Activated CD4-positive, alpha-beta T cell treated with anti-CD3 and anti-CD28 coated beads for 48 hours (primary cell): ENCODE measurements at places on chromosomes 16 and 17.

DNA sequence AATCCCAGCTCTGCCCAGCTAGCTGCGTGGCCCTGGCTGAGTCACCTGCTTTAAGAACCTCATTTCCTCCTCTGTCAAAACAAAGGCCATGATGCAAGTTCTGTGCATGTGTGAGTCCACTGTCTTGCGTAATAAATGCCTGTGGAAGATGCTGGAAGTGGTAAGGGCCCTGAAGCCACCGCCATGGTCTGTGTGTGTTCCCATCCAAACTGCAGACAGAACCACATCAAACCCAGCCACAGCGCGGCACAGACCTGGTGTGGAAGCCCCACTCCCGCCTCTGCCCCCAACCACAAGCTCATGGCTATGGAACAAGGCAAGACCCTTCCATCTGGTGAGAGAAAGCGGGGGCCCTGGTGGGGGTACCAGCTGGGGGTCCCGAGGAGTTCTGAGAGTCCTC is 26.0 kb downstream of the NECAB2 start:
- no peak for DNase-seq

DNA sequence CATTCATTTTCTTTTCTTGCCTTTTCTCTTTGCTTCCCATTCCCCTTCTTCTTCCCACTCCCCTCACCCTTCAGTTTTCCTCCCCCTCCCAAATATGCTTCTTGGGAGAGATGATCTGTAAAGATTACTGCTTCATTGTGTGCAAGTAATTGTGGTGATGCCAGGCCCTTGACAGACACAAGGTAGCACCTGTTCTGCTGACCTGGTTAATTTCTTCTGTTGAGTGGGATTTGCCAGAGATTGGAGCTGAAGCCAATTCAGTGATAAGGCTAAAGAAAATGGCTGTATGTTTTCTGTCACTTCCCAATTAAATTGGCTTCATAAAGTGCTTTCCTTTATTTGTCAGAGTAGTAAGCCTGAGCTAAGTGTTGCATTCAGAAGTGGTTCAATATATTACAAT is 44.5 kb downstream of the AATF start:
- no peak for DNase-seq

GRCh38 chr17:69228018-69228417 is 606 bp downstream of the ABCA10 start:
- no peak for DNase-seq

- DNase-seq = peak; percentile 47
Observed at GRCh38 chr16:85800321-85800669, 800 bp downstream of the COX4I1 start.

DNA sequence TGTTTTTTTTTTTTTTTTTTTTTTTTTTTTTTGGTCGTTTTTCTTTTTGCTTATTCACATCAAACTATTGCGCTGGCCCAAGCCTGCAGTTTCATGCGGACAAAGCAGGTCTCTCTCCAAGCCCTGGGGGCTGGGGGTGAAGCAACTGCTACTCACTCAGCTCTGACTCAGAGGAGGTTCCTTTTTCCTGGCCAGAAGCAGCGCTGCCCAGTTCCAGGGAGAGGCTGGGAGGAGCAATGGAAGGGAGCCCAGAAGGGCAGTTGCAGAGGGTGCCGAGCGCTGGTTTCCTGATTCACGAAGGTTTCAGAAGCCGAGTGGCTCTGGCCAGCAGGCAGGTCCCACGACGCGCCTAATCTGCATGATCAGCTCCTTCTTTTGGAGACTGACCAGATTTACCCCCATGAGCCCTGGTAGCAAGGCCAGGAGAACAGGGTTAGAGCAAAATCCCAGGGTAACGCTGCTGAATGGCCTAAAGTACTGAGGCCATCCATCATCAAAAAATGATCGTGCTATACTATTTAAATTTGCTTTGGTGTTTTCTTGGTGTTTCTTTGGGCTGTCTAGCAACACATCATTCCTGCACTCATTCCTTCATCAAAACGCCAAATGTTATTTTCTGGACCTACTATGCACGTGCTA is 144.7 kb upstream of the SOX9 start:
- no peak for DNase-seq

DNA sequence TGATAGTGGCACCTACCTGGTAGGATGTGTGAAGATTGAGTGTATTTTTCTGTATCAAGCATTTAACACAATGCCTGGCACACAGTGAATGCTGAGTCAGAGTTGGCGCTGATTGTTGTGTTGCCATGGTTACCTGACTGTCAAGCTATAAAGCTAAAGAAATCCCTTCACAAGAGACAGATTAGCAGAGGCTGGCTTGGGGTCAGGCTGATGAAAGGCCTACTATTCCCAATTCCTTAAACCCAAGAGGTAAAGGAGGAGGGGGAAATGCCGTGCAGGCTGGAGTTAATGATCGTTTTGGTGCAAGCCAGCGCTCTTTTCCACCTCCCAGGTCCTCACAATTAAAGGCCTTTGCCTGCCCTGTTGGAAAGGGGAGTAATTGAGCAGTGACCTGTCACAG is 5.9 kb downstream of the CLEC19A start:
- peak; percentile 35 for DNase-seq

- no peak for DNase-seq
Observed at GRCh38 chr17:34434052-34434451, 71.0 kb upstream of the CCL1 start.

GRCh38 chr17:67700725-67701119 is 17.0 kb upstream of the NOL11 start:
- DNase-seq = no peak

DNA sequence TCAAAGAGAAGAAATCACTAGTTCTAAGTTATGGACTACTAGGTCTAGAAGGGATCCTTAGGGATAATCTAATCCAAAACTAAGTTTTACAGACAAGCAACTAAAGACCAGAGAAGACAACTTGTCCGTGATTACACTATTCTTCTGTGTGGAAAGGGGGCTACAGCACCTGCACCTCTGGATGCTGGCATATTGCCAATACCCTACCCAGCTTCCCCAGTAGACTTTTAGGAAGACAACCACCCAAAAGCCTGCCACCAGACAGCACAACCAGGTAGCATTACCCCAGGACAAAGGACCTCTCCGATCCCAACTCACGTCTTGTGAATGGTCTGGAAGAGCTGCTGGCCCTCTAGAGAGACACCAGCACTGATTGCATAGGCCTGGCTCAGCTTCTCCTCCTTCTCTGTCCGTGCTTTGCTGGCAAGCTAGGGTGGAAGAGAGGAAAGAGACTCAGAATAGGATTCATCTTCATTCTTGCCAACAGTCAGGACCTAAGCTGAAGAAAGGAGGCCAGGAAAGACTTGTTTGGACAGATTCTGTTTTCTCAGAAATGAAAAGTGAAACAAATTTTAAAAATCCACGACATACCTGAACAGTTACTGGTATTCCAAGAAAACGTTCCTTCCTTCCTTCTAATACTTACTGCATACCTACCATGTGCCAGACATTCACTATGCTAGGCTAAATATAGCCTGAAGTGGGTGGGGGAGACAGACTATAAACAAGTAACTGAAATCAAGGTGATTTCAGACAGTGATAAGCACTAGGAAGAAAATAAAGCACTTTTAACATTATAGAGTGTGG is 25.3 kb upstream of the TMEM101 start:
- DNase-seq = no peak

DNA sequence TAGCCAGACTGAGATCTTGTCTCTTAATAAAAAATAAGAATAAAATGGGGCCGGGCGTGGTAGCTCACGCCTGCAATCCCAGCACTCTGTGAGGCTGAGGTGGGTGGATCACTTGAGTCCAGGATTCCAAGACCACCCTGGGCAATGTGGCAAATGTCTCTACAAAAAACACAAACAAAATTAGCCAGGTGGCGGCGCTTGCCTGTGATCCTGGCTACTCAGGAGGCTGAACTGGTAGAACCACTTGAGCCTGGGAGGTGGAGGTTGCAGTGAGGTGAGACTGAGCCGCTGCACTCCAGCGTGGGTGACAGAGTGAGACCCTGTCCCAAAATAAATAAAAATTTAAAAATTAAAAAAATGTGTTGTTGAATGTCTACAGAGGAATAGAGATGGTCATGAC is 2.9 kb upstream of the DEF8 start:
- no peak for DNase-seq

DNA sequence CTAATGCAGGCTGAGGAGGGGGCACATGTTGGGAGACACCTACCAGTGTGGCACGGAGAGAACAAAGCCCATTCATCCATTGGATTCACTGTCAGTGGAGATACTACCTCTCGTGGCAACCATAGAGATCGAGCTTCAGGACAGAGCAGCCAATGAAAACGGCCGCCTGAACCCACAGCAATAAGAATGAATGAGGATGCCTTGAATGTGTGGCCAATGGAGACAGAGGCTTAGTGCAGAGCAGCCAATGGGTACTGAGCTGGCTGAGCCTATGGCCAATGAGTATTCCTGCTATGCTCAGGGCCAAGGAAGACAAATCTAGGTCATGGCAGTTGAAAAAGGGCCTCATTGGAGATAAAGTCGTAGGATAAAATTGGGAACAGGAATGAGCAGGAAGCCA is 10.9 kb downstream of the ARHGEF15 start:
- no peak for DNase-seq

- peak; percentile 67 for DNase-seq
Observed at GRCh38 chr16:15907863-15908478, 19.6 kb upstream of the CEP20 start.

- DNase-seq = no peak
Observed at GRCh38 chr17:48529683-48530009, 1.2 kb downstream of the HOXB1 start.

GRCh38 chr16:86669937-86670749 is 91.8 kb downstream of the FOXL1 start:
- no peak for DNase-seq

- no peak for DNase-seq
Observed at GRCh38 chr17:57366177-57366557, 109.8 kb downstream of the MSI2 start.

GRCh38 chr16:89325861-89326471 is 108.5 kb downstream of the ZNF778 start:
- DNase-seq = no peak

DNA sequence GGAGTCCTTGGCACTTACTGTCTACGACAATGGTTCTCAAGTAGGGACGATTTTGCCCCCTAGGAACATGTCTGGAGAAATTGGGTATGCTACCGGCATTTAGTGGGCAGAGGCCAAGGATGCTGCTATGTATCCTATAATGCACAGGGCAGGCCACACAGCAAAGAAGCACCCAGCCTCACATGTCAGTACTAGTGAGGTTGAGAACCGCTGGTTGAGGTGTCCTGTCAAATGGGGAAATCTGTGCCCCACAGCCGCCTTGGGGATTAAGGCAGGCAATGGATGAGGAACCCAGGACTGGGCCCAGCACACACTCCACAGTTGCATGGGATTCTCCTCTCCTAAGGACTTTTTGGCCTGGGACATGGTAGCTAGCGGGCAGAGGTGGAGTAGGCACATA is 86.7 kb upstream of the TOB1 start:
- no peak for DNase-seq

DNA sequence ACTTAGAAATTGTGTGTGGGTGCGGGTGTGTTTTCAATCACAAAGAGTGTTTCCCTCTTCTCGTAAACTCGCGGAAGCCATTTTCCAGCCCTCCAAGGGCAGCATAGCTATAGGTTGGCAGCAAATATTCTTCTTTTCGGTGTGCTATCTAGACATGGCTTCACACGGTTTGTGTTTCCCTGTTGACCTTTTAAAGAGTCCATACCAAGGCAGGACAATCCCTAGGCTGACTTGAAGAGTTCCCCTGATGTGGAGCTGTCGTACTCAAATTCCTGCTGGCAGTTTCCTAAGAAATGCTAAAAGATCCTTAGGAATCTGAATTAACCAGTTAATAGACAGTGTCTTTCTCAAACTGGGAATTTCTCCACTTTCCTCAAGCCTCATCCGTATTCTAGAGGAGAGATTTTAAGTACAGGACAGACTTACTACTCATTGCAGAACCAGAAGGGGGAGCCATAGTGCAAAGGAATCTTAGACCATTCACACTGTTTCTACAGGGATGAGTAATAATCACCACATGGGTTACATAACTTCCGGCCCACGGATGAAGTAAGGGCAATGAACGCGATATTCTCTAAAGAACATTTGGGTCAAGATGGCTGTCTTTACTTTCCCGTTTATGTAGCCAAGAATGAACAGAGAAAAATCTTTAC is 288.6 kb upstream of the ELAC2 start:
- peak; percentile 14 for DNase-seq

GRCh38 chr16:82625066-82625968 is 1.5 kb upstream of the CDH13 start:
- no peak for DNase-seq

DNA sequence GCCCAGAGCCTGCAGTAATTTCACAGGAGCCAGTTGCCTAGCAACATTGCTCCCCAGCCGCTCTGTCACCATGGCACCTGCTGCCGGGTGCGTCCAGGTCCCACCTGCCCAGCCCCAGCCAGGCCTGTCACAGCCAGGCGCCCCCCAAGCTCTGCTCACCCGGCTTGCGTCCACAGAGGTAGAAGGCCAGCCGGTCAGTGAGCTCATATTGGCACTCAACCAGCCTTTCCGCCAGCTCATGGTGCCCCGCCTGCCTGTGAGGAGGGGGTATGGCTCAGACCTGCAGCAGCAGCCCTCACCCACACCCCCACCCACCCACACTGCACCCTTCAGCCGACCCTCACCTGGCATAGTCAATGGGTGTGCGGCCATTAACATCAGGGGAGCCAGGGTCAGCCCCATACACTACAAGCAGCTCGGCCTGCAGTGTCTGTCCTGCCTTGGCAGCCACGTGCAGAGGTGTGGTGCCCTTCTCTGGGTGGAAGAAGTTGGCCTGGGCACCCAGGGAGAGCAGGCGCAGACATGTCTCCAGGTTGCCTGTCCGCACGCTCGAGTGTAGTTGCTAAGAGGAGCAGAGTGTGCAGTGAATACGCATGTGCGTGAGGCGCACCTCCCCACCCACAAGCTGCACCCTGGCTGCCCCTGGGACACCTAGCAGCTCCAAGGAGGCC is 7.7 kb downstream of the GIT1 start:
- no peak for DNase-seq

GRCh38 chr17:17951524-17951923 is 20.7 kb downstream of the TOM1L2 start:
- no peak for DNase-seq

DNA sequence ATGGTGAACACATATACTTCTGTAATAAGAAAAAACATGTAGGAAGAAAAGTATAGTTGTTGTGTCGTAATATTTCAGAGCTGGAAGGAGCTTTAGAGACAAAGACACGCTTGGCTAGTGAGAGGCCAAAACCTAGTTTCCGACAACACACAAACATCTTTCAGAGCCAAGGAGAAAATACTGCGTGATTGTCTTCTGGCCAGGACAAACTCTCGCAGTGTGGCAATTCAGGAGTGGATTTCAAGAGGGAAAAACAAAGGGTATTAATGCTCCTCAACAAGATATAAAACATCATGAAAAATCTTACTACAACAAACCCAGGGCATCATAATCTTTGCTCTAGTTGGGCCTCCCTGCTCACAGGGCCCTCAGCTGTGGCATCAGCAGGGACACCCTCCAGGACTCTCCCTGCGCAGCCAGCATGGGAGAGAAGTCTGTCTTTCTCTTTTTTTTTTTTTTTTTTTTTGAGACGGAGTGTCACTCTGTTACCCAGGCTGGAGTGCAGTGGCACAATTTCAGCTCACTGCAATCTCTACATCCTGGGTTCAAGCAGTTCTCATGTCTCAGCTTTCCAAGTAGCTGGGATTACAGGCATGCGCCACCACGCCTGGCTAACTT is 66.4 kb downstream of the CYB5B start:
- no peak for DNase-seq
